Memory B cell (primary cell): ENCODE measurements at places on chromosomes 7 and 10.
A peak's percentile ranks its signal among the peaks of the same experiment; 100 is the strongest.

DNA sequence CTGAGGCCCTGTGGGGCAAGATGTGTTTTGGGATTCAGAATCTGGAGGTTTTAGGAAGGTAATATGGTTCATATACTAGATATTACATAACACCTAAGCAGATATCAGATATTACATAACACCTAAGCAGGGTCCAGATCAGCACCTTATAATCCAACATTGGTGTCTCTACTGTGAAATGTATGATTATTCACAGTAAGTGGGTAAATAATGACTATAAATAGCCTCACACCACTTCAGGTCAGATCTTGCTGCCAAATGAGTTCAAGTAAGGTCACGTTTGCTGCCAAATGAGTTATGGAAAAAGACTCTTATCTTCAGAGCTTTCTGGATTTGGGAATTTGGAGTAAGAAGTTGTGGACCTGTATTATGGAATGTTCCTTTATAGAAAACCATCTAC, 14.6 kb downstream of the ADRB1 start:
- no peak for DNase-seq

DNA sequence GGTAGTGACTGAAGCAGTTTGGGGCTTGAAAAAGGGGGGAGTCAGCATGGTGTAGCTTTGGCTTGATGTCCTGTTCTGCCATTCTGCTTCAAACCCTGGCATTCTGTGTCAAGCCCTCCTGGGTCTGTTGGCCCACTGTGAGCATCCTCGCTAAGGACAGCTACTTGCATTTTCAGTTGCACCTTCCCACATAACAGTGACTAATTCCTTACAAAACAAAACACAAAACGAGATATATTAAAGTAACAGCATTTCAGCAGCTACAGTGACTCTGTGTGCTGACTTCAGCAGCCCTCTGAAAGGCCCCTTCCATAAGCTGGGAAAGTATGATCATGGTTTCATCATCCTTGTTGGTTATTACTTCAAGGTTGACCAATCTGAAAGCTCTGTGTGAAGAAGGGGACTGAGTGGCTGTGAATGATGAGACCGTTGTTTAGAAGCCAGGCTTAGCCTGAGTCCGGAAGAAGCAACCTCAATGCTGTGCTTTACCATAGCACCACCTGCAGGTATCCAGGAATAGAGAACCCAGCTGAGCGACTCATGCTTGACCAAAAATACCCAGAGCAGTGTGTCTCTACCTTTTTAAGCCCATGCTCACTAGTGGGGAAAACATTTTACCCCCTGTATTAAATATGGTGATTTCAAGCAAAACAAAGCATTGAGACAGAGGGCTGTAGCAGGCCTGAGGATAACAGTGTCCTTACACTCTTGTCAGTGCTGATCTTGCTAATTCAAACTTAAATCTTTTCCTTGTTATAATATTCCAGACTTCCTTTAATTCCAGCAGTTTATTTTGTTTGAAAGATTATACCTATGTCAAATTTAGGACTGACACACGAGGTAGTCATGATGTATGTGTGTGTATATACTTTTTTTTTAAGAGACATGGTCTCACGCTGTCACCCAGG, 42.6 kb upstream of the CC2D2B start:
- peak; percentile 67 for DNase-seq

DNA sequence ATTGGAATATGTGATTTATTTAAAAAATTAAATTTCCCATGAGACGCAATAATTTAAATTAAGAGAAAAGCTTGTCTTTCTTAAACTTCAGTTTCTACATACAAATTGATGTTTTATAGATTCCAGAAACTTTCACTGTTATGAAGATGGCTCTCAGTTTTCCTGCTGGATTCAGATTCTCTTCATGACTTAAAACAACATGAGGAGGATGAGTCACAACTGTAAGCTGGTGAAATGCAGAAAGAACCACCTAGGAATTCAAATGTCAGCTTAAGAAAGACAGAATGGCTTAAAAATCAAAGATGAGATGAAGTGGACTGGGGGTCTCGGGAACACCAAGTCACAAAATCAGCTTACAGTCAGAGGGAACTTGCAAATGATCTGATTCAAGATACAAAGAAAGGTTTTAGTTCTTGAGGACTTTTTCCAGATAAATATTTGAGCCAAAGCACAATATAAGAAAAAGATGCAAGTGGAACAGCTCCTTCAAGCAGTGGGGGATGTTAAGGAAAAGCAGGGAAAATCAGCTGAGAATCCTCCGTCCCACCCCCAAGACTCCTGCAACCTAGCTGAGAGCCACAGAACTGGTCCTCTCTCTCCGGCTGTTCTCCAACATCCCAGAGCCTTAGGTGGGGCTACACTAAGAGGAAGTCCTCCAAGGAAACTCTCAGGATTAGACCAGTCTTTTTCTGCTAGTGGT, 279.8 kb downstream of the KCNMA1 start:
- no peak for DNase-seq

DNA sequence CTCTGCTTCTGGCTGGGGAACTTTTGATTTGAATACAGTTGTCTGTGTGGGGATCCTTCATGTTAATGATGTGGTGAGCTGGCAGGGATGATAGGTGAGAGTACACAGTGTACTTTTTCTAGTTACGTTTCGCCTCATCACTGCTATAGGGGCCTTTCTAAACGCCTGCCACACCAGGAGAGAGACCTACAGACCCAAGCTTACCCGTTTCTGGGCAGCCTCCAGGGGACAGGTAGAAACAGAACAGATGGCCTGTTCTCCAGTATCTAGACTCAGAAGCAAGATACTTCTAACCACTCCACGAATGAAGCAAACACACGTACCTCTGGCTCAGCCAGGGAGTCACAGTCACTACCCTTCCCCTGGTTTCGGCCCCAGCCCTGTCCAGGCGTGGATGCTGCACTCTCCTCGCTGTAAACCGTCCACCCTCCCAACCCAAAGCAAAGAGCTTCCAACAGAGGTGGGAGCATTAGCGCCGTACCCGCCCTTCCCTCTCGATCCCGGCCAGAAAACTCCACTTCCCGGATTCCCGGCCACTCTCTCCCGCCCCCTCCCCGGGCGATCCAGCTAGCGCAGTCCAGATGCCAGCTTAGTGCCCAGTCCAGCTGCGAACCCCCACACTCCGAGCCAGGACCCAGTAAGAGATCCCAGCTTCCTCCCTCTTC, 1.2 kb downstream of the CCDC6 start:
- peak; percentile 19 for DNase-seq

GRCh38 chr10:102120991-102121738, 997 bp upstream of the LDB1 start:
- DNase-seq: no peak

- no peak for DNase-seq
Measured at GRCh38 chr7:41788556-41788955, 85.7 kb upstream of the INHBA start.

- DNase-seq: no peak
Measured at GRCh38 chr7:70098905-70099672, 500.8 kb downstream of the AUTS2 start.

DNA sequence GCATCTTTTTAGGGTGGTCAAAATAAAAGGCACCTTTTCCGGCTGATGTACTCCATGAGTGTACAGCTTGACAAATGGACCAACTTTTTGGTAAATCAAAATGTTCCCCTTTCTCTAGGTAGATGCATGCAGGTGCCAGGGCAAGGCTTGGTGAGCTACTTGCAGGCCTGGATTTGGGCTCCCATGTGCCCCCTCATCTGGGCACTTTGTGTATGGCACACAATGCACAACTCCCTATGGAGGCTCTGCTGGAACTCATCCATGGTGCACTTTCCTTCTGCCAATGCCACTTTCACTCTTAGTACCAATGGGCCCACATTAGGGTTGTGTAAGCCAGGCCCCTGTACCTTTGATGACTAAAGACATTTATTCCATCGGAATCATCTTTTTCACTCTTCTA, 300.8 kb downstream of the SDHAF3 start:
- DNase-seq: no peak

GRCh38 chr10:117950408-117950807, 96.3 kb downstream of the RAB11FIP2 start:
- no peak for DNase-seq

DNA sequence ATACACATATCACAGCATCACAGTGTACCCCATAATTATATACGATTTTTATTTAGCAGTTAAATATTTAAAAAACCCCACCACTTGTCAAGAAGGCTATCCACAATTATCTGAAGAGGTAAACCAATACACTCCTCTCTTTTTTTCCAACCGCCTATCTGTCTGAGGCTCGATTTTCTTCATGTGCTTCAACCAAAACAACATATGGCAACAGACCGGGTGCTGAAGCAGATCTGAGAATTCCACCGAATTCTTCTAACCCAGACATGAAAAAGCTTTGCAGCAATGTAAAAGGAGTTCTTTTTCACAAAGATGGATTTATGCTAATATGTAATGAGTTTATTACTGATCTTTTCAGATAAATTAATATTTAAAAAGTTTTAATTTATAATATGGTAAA, 132.4 kb upstream of the RHEB start:
- DNase-seq: no peak

GRCh38 chr7:113026941-113027340, 59.7 kb downstream of the GPR85 start:
- no peak for DNase-seq

DNA sequence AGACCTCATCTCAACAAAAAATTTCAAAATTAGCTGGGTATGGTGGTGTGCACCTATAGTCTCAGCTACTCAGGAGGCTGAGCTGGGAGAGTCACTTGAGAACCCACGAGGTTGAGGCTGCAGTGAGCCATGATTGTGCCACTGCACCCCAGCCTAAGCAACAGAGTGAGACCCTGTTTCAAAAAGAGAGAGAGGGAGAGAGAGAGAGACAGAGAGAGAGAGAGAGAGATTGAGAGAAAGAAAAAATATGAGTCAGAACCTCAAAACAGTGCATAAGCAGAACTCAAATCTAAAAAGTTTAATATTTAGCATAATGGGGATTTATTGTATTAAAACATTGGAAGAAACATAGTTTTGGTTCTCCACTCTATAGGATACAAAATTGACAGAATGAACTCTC, 17.5 kb upstream of the OTUD1 start:
- no peak for DNase-seq

- no peak for DNase-seq
Measured at GRCh38 chr7:130990178-130990832, 256.3 kb upstream of the KLF14 start.

DNA sequence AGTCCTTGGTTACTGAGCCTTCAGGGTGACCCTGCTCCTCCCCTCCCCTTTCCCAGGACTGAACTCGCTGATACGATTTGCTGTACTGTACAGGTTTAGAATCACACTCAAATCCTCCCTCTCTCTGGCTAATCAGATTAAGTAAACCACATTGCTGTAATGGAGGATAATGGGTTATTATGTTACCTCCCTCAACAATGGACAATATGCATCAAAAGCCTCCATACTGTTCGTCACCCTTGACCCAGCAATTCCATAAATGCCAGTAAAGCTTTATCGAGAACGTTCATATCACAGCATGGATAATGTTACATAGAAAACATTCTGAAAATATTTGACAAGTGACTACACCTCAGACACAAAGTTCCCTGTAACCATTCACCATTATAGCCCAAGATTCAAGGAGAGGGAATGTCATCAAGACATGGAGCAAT, 61.7 kb downstream of the FAM107B start:
- DNase-seq: no peak

- DNase-seq: no peak
Measured at GRCh38 chr10:13120786-13121499, 21.0 kb downstream of the OPTN start.

GRCh38 chr7:119270644-119271043, 1002.3 kb upstream of the KCND2 start:
- DNase-seq: no peak

GRCh38 chr10:93509816-93510215, 13.4 kb downstream of the CEP55 start:
- DNase-seq: no peak

- no peak for DNase-seq
Measured at GRCh38 chr10:50679149-50679548, 55.4 kb upstream of the SGMS1 start.

DNA sequence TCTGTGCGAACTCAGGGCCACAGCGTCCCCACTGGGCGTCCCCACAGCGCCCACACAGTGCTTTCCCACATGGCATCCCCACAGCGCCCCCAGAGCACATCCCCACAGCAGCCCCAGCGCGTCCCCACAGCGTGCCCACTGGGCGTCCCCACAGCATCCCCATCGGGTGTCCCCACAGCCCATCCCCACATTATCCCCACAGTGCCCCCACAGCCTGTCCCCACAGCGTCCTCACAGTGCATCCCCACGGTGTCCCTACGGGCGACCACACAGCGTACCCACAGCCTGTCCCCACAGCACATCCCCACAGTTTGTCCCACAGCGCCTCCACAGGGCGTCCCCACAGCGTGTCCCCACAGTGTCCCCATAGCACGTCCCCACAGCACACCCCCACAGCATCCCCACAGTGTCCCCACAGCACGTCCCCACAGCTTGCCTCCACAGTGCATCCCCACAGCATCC, 131.6 kb downstream of the ACTR3B start:
- DNase-seq: no peak

DNA sequence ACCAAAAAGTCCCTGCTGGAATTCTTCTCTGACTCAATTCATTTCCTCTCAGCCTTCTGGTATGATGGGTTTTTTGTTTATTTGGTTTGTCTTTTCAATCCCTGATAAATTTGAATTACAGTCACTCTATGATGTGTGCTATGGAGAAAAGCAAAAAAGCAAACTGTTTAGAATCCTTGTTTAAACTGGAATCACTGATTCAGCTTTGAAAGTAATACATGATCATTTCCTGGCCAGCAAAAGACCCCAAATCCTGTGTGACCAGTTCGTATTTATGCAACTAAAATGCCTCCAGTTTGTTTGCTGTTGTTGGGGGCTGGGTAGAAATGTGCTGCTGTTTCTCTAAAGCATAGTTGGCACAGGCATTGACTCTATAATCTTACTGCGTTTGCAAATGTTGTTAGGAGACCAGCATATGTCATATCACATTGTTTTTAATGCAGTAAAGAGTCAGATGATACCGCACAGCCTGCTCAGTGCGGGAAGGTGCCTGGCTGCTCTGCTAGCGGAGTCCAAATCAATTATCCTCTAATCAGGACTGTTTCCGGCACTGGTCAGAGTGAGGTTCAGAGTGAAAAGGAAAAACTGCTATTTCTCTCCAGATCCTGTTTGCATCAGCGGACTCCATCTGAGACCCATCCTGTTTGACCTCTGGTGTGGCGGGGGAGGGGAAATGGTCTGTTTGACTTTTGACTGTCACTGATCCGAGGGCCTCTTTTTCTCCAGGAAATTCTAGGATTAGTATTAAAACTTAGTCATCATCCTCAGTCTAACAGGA, 40.6 kb upstream of the ADD3 start:
- DNase-seq: no peak

DNA sequence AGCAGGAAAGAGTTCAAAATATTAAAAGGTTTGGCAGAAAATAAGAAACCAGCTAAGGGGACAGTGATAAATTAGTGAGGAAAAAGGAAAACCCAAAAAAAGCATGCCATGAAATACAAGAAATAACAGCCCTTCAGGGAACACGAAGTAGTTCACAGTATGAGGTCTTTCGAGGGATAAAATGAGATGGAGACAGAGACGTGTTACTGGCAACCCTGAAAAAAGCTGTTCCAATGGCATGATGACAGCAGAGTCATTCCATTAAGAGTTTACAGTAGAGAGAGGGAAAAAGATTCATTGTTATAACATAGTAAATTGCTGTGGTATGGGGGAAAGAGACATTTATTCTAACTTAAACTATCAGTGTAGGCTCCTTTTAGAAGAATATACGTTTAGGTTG, 391.2 kb downstream of the ANKRD7 start:
- no peak for DNase-seq

- no peak for DNase-seq
Measured at GRCh38 chr10:31765541-31765940, 163.1 kb downstream of the ARHGAP12 start.

- DNase-seq: no peak
Measured at GRCh38 chr7:65449505-65449852, 75.8 kb downstream of the ZNF92 start.

- DNase-seq: no peak
Measured at GRCh38 chr7:96346293-96346953, 24.5 kb upstream of the SLC25A13 start.
